ENCODE measurements at places on chromosomes 7 and 10. TPM values are rescaled to one million over a fixed set of nuclear protein-coding genes. Genes with fewer than 3 reads are reported as not detected.

- DNase-seq: peak; percentile 52
Measured at GRCh38 chr10:92544296-92544695, 29.6 kb downstream of the IDE start.

DNA sequence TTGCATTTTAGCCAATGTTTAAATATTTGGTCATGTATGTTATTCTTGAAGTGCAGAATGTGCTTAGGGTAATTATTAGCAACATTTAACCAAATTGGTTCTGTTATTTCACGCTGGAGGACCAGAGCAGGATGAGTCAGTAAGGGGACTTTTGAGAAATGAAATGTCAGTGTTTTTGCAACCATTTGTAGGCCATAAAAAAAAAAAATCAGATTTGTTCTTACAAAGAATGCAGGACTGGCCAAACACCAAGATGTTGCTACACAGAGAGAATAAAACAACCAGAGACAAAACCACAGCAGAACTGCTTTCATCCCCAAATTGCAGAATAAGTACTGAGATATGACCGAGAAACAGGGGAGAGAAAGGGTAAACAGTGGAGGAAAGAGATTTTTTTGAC lies 62.1 kb downstream of the TPST1 start:
- no peak for DNase-seq

- DNase-seq: peak; percentile 34
Measured at GRCh38 chr10:4069491-4069890, 284.5 kb upstream of the KLF6 start.

GRCh38 chr7:149748076-149748874 lies 25.1 kb downstream of the ZNF467 start:
- peak; percentile 33 for DNase-seq

DNA sequence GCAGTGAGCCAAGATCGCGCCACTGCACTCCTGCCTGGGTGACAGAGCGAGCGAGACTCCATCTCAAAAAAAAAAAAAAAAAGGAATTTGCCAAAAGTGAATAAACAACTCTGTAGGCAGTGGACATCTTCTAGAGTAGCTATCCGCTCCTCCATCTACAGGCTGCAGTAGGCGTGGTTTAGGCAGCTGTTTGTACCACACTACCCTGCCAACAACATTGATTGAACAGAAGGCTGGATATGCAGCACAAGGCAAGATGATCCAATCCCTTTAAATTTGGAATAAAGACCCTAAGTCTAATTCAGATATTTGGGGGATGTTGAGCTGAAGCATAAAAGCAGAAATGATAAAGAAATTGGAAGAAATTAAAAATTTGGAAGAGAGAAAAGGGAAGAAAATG lies 141.6 kb downstream of the TES start:
- DNase-seq: no peak

DNA sequence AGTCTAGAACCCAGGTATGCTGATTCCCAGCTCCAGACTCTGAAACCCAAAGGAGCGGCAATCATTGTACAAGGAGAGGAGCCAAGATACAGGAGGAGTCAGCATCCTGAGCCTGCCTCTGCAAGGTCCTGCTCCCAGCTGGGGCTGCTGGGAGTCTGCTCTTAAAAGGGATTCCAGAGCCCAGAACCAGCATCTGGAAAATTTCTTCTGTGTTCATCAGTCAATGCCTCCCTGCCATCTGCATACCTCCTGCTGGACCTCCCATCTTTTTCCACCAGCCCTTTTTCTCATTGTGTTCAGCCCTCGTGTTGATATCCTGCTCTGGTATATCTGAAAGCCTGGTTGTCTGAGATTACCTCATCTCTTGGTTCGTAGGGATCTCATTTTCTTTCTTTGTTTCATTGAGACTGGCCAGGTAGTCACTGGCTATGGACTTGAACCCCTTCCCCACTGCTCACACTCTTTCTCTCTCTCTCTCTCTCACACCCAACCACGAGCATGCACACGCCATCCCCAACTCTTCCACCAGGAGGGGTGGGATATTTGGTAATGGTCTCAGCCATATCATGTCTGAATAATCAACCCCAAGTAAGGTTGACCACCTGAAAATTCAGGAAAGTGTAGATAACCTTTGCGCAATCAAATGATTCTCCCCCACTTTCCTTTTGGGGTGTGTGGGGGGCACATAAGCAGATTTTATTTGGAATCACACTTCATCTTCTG lies 608.8 kb downstream of the LRMDA start:
- no peak for DNase-seq

DNA sequence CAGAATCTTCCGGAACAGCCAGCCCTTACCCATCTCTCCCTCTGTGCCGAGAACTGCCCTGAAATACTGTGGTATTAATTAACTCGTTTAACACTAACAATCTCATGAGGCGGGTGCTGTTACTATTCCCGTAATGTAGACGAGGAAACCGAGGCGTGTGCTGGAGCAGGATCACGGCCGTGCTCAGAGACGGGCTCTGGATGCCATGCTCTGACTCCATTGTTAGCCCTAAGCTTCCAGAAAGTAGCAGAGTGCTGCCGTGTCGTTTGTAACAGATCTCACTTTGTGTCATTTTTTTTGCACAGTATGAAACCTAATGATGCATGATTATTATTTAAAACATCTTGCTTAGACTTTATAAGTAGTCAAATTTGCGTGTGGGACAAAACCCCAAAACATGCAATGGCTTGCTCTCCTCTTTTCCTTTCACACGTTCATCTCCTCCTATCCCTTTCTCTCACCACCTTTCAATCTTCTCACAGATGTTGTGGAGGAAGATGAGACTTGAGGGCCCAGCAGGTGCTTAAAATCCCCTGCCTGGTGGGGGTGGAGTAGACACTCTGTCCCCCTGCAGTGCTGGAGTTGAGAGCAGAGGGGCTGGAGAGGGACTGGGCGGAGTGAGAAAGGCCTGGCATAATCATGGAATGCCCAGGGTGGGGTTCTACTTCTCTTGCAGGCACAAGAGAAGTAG lies 482 bp upstream of the ACTR3C start:
- no peak for DNase-seq

DNA sequence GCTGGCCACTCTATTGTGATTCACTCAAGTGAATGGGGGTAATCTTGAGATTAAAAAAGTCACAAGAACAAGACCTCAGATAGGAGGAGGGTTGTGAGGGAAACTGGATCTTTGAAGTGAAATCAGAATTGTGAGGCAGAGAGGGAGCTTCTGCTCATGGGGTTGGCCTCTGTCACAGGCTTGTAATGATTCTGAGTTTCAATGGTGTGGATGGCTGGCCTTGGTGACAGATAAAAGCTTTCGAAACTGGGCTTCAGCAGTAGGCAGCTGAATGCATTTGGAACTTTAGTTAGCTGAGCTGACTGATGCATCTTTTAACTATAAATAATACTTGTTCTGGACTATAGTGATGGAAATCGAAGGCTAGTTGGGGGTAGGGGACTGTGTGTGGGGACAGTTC lies 12.2 kb downstream of the TAS2R60 start:
- DNase-seq: no peak

- no peak for DNase-seq
Measured at GRCh38 chr7:36182854-36183604, 30.0 kb downstream of the EEPD1 start.

DNA sequence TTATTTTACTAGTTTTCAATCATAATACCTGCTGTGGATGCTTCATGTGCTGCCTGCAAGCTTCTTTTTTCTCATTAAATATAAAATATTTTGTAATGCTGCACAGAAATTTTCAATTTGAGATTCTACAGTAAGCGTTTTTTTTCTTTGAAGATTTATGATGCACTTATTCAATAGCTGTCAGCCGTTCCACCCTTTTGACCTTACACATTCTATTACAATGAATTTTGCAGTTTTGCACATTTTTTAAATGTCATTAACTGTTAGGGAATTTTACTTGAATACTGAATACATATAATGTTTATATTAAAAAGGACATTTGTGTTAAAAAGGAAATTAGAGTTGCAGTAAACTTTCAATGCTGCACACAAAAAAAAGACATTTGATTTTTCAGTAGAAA lies 103.0 kb downstream of the PTEN start:
- DNase-seq: no peak

- DNase-seq: no peak
Measured at GRCh38 chr7:126801733-126802132, 451.0 kb downstream of the GRM8 start.

The GIMAP5 gene
- 1.2 TPM for total RNA-seq

The GARIN1A gene
- total RNA-seq: 0.05 TPM

The PRF1 gene
- not detected for total RNA-seq

The CDHR3 gene
- 5.0 TPM for total RNA-seq

The STEAP1 gene
- 34.7 TPM for total RNA-seq

The TAS2R5 gene
- 0.30 TPM for total RNA-seq
